ENCODE measurements at places on chromosomes 1 and 21. TPM values are rescaled to one million over a fixed set of nuclear protein-coding genes. Genes with fewer than 3 reads are reported as not detected.

Gene C1orf226
- total RNA-seq = 14.3 TPM

Gene ERICH3
- total RNA-seq = 3.8 TPM

Gene CD34
- total RNA-seq = 22.8 TPM

DNA sequence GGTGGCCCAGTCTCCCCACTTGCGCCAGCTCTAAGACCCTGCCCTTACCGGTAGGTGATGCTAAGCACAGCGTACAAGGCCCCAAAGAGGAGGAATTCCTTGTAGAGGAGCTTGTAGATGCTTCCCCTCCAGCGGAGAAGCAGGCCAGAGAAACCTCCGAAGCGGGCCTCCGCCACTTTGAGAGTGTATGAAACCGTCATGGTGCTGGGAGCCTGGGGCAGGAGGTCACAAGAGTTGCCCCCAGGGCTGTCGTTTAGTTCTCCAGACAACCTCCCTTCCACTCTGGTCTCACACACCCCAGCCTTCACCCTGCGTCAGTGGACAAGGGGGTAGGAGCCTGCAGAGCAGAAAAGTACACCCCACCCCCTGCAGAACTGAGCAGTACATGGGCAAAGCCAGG lies 464 bp downstream of the BEST4 start:
- H3K27me3 ChIP-seq = no peaks in the 10 kb centered on the region

GRCh38 chr1:8083739-8084484 lies 57.8 kb upstream of the ERRFI1 start:
- H3K27ac ChIP-seq = no peak overlapping the region
- DNase-seq = no peak
- H3K4me3 ChIP-seq = no peak overlapping the region

DNA sequence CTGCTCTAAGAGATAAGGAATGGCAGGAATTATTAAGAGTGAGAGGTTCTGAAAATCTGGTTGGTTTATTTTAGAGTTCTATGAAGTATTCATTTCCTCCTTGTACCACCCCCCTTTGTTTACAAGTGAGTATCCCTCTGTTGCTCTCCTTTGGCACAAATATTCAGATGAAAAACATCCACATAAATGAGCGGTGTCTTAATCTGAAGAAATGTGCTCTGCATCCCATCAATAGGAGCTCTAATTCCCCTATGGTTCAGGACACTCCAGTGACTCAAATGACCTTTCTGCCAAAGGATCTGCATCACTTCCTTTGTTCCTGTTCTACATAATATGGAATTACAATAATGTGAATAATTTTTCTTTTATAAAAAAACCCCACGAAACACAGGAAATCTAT lies 16.6 kb downstream of the DDAH1 start:
- no peaks in the 10 kb centered on the region for H3K36me3 ChIP-seq
- H3K4me3 ChIP-seq = no peak overlapping the region

DNA sequence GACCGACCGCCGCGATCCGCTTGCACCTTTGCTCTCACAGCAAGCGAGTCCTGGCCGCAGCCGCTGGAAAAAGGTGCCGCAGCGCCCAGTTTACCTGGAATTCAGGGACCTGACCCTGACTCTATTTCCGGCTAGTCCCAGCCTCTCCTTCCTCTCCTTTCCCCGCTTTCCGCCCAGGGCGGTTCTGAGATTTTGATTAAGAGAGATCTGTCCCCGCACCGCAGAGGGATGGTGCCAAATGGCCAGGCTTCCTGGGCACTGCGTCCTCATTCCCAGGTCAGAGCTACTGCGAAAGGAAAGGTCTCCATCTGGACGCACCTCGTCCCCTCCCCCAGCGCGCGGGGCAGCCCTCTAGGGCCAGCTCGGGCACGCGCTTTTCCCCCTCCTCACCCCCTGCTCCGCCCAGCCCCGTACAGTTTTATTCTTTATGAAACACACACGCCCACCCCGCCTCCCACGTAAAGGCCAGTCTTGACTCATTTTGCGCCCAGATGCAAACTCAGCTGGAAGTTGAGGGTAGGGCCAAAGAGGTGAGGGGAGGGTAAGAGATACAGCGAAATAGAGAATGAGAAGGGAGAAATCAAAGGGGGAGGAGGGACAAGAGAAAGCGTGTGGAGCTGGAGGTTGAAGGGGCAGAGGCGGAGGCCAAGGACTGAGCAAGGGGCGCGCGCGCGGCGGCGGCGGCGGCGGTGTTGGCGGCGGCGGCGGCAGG lies 411.8 kb upstream of the ESRRG start:
- H3K4me3 ChIP-seq = peak overlapping the region; percentile 48
- DNase-seq = no peak
- H3K27ac ChIP-seq = no peak overlapping the region

GRCh38 chr1:1004780-1005697 lies 5.1 kb upstream of the HES4 start:
- peak overlapping the region; percentile 63 for H3K27ac ChIP-seq
- DNase-seq = peak; percentile 78
- peaks cover 32% of the 10 kb centered on the region for H3K4me1 ChIP-seq
- H3K36me3 ChIP-seq = no peaks in the 10 kb centered on the region
- H3K4me3 ChIP-seq = no peak overlapping the region

All from upper lobe of left lung (tissue), 6 donors.